ENCODE measurements at places on chromosomes 5 and 9. TPM values are rescaled to one million over a fixed set of nuclear protein-coding genes. Genes with fewer than 3 reads are reported as not detected.

- peaks cover 25% of the 10 kb centered on the region for H3K27me3 ChIP-seq
- H3K27ac ChIP-seq: no peak overlapping the region
- H3K36me3 ChIP-seq: no peaks in the 10 kb centered on the region
- no peaks in the 10 kb centered on the region for H3K4me1 ChIP-seq
- H3K4me3 ChIP-seq: no peak overlapping the region
- no peak for DNase-seq
Measured at GRCh38 chr5:74598731-74599130, 41.8 kb downstream of the ENC1 start.

- DNase-seq: peak; percentile 16
- H3K36me3 ChIP-seq: peaks cover 22% of the 10 kb centered on the region
- peak overlapping the region; percentile 80 for H3K27ac ChIP-seq
- no peaks in the 10 kb centered on the region for H3K27me3 ChIP-seq
- H3K4me1 ChIP-seq: peaks cover 70% of the 10 kb centered on the region
Measured at GRCh38 chr5:96963267-96963666, 27.4 kb downstream of the LNPEP start.

DNA sequence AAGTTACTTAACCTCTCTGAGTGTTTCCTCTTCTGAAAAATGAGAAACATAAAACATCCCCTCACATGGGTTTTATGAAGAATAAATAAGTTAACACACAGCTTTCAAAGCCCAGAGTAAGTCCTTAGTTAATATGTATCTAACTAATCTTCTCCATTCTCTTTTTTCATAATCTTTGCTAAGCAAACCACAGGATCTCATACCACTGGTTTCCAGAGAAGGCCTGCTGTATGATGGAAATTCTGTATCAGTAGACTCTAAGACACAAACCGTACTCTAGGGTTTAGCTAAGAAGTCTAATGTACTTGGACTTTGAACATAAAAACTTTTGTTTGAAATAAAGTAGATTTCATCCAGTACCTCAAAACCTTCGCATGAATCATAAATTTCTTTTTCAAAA lies 307.9 kb downstream of the SPOCK1 start:
- H3K27ac ChIP-seq: no peak overlapping the region
- no peak for DNase-seq
- H3K36me3 ChIP-seq: no peaks in the 10 kb centered on the region

GRCh38 chr5:96023518-96023917 lies 61.9 kb upstream of the ELL2 start:
- no peak overlapping the region for H3K4me3 ChIP-seq
- no peaks in the 10 kb centered on the region for H3K36me3 ChIP-seq
- no peak for DNase-seq

DNA sequence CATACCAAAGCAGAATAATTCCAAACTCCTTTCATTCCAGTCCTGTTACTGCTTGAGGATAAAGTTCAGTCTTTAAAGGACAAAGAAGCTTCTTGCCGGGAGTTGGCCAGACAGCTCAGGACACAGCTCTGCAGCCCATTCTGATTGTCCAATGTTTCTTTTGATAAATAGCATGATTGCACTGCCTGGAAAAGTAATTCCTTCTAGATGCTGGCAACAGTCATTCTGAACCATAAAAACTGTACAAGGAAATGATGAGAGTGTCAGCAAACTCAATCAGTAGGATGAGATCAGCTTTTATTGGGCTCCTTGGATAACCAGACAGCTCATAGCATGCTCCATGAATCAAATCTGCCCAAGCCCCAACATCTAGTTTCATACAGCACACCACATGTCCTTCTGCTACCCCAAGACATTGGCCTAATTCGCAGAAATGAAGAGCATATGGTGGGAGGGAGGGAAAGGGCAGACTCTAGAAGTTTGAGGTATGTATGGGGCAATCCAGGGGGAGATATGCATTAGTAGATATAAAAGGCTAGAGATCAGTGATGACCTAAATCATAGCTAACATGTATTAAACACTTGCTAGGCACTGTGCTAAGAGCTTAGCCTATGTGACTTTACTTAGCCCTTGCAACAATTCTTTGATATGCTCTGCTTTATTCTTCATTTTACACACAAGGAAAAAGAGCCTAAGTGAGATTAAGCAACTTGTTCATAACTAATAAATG lies 219.9 kb upstream of the NREP start:
- H3K27me3 ChIP-seq: no peaks in the 10 kb centered on the region
- no peak overlapping the region for H3K27ac ChIP-seq
- H3K4me3 ChIP-seq: no peak overlapping the region
- no peaks in the 10 kb centered on the region for H3K36me3 ChIP-seq

- H3K4me1 ChIP-seq: no peaks in the 10 kb centered on the region
- H3K36me3 ChIP-seq: no peaks in the 10 kb centered on the region
- DNase-seq: no peak
- H3K4me3 ChIP-seq: no peak overlapping the region
Measured at GRCh38 chr9:18075253-18075952, 398.6 kb upstream of the ADAMTSL1 start.

FAT2 gene
- not detected for total RNA-seq

NMUR2 gene
- not detected for total RNA-seq

All from activated T-helper 1 cell treated with anti-CD3 and anti-CD28 coated beads, Interleukin-12 subunit alpha, Interleukin-12 subunit beta, Interleukin-2, Interleukin-4 antibody, amounts not matched to agents 30 ng/mL and 10 ng/mL and 1 ng/mL, durations not matched to agents 14 hours and 24 hours and 36 hours (primary cell).